Anterior cingulate cortex (tissue), 58 donors: ENCODE measurements at places on chromosomes 11 and 22.

DNA sequence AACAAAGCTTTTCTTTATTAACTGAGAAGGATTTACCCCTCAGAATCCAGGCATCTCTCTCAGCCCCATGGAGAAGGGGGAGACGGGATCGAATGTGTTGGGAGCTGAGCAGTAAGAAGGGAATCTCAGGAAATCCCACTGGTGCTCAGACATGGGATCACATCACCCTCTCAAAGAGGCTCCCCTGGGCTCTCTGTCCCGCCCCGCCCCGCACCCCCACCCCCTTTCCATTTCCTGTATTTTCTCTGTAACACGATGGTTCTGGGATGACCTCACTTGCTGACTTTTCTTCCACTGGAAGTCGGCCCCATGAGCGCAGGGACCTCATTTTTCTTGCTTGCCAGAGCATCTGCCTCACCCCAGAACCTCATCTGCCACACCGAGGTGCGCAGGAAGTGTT is 100.0 kb downstream of the RPS6KA4 start:
- DNase-seq, result no peak

GRCh38 chr11:43392713-43393112 is 34.0 kb downstream of the TTC17 start:
- DNase-seq, result no peak

- no peak for DNase-seq
Measured at GRCh38 chr22:44837481-44837880, 85.1 kb downstream of the ARHGAP8 start.

- no peak for DNase-seq
Measured at GRCh38 chr11:134347441-134347840, 15.7 kb downstream of the GLB1L2 start.

- no peak for DNase-seq
Measured at GRCh38 chr11:786235-787083, 3.4 kb downstream of the CEND1 start.

- no peak for DNase-seq
Measured at GRCh38 chr22:32781695-32782094, 19.8 kb upstream of the TIMP3 start.

DNA sequence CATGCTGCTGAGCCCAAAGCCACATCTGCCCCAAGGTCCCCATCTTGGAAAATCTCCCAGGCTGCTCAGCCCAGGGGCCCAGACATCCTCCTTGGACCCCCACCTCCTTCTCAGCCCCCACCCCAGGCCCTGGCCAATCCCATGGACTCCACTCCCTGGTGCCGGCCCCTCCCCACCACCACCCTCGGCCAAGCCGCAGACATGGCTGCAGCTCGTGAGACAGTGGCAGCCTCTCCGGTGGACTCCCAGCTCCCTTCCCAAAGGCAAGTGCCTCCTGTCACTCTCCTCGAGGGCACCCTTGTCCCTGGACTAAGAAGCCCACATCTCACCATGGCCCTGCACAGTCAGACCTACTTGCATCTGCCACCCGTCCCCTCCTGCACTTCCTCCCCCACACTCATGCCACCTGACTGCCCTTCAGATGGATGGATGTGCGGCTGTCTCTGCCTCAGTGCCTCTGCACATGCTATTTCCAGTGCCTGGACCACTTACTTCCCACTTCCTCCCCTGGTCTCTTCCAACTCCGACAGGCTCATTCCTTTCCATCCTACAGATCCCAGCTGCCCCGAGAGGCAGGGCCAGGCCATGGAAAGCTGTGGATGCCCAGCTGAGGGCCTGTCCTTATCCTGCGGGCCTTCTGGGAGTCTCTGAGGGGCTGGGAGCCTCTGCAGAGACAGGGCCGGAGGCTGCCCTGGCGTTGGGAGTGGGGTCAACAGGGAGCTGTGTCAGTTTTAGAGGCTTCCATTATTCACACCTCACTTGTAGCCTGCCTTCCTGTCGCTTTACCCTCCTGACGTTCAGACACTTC is 25.5 kb upstream of the RFPL3 start:
- no peak for DNase-seq

- no peak for DNase-seq
Measured at GRCh38 chr11:94577841-94578240, 10.7 kb downstream of the PIWIL4 start.

GRCh38 chr22:49632199-49633009 is 195.3 kb downstream of the BRD1 start:
- peak; percentile 53 for DNase-seq

DNA sequence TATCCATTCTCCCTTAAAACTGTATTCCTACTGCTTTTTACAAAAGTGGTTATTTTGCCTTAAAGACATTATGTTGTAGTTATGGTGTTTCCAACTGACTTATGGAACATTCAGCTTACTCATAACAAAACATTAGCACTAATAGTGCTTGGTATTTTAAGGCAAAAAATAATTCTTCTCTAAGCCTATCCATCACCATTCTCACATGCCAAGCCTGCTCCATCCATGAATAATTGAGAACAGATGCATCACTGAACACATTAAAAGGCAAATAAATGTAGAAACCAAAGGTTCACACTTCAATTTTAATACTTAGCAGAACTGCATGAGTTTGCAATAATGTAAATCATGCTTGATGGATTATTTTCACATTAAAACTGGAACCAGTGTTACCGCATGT is 42.3 kb upstream of the DDI1 start:
- DNase-seq, result no peak
